Islet precursor cell (in vitro differentiated cells): ENCODE measurements at places on chromosomes 11 and 22.

DNA sequence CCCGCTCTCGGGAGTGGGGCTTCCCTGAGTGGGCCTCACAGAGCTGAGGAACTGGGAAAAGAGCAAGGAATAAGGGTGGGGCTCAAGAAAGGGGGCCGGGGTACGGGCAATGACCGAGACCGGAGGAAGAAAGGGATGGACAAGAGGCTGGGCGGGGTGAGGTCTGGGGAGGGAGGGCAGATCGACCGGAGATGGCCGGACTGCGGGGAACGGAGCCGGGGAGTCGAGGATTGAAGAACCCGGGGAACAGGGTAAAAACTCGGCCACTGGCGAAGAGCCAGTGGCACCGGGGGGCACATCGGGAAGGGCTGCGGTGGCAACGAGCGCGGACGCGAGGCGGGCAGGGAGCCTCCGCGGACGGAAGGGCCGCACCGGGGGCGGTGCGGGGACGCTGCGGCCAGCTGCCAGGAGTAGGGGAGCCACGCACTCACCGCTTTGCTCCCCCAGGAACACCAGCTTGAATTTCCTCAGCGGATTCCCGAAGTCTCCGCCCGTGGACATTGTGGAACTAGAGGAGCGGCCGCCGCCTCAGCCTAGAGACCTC is 667 bp downstream of the RAB6A start:
- DNase-seq: peak; percentile 62

- DNase-seq: no peak
Measured at GRCh38 chr11:117045196-117045595, 53.0 kb downstream of the SIK3 start.

GRCh38 chr11:113547739-113548138 is 72.5 kb upstream of the DRD2 start:
- DNase-seq: no peak

- DNase-seq: peak; percentile 54
Measured at GRCh38 chr11:112085822-112086421, 634 bp downstream of the TIMM8B start.

DNA sequence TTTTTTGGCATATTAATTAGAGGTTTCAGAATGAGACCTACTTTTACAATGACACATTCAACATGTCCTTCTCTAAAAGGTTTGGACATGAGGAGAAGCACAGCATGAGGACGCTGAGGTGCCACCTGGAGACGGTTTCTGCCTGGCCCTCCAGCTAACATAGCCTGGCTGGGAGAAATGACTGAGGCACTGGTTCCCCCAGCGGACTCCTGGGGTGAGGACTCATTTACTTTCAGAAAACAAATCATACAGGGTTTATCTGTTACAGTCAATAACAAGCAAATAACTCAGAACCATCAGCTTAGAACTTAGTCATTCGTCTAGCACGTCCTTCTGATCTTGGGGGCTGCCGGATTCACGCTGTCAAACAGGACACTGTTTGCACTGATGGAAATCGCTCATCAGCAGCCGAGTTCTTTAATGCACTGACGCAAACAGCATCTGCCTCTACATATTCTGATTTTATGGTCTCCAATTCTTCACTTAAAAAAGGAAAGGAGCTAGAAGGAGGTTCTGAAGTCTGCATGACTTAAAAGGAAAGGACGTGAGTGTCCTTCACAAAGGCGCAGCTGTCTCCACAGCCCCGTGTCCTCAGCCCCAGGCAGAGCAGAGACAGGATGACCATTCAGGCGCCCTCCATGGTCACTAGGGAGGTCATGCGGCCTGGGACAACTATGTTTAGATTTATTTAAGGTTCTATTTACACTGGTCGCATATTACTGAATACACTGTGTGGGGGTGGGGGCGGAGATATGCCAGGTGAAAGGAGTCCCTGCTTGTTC is 44.2 kb downstream of the CERK start:
- DNase-seq: no peak

DNA sequence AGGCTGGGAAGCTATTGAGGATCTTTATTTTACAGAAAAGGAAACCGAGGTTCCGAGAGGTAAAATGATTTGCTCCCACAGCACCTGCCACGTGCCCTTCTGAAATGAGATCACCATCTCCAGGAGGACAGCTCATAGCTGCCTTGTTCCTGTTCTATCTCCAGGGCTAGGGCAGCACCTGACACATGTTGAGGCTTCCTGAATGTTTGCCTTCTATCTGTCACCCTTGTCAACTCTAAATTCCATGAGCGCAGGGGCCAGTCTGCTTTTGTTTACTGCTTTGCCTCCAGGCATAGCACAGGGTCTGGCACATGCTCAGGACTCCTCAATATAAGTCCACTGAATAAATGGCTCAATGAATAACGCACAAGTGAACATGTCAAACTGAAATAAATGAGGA is 24.1 kb downstream of the ASCC2 start:
- peak; percentile 67 for DNase-seq
